ENCODE measurements at places on chromosomes 2 and 18.

DNA sequence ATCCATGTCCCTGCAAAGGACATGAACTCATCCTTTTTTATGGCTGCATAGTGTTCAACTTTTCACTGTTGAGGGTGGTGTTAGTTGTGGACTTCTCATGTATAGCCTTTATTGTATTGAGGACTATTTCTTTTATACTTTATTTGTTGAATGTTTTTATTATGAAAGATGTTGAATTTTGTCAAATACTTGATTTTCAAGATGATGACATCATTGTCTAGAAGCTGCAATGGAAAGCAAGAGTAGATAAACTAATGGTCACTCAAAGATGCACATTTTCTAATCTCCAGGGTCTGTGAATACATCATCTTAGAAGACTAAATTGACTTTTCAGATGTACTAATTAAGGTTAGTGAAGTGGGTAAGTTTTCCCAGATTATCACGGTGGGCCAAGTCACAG, 1117.0 kb downstream of the DSC3 start:
- DNase-seq = no peak

GRCh38 chr2:70743677-70744076, 24.3 kb downstream of the ADD2 start:
- no peak for DNase-seq

DNA sequence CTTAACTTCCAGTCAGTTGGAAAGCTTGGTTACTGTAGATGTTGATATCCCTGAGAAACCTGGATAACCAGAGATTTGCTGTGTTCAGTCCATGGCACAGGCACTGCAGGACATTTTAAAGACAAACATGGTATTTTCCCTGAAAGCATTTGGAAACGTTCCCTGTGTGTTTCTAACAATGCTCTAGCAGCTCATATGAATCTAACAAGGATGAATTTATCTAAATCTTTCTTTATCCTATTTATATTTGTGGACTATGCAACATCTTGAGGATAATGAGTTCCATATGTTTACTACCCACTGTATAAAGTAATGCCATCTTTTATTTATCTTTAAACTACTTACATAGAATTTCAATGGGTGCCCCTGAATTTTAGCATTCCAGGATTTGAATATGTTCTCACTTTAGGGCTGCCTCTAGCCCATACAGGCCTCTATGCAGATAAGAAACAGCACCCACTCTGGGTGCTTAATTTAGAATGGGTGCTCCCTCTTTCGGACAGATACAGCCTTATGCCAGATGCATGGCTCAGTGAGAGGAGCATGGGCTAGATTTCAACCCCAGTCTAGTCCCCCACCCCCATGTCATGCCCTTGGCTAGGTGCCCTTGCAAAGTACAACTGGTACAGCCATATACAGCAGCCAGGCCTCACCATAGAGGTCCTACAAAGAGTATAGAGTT, 50.6 kb upstream of the NEMP2 start:
- no peak for DNase-seq

- no peak for DNase-seq
Observed at GRCh38 chr2:28048341-28048740, 157.8 kb downstream of the BABAM2 start.

- DNase-seq = no peak
Observed at GRCh38 chr2:74538881-74539339, 9.2 kb downstream of the HTRA2 start.

DNA sequence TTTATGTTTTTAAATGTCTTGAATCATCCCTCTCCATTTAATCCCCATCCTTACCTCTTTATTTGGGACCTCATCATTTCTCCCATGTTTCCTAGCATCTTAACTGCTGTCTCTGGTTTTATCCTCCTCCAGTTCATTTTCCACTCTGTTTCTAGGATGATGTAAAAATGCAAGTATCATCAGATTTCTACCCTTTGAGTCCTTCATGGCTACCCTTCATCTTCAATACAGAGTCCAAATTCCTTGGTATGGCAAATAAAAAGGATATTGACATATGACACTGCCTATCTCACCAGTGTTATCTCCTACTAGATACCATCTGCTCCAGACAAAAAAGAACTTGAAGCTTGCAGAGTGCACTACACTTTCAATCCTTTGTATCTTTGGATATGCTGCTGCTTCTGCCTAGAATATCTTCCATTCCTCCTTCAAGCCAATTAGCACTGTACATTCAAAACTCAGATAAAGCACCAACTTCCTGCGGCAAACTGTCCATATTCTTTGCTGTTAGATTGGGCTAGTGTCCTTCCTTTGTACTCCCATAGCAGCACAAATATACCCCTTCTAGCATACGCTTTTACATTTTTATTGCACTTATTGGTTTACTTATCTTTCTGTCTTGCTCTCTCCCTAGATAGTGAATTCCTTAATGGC, 24.6 kb upstream of the TLK1 start:
- DNase-seq = no peak

GRCh38 chr2:49943944-49944778, 789.8 kb upstream of the FSHR start:
- no peak for DNase-seq
